ENCODE measurements at places on chromosomes 11 and 22.
A peak's percentile ranks its signal among the peaks of the same experiment; 100 is the strongest.

DNA sequence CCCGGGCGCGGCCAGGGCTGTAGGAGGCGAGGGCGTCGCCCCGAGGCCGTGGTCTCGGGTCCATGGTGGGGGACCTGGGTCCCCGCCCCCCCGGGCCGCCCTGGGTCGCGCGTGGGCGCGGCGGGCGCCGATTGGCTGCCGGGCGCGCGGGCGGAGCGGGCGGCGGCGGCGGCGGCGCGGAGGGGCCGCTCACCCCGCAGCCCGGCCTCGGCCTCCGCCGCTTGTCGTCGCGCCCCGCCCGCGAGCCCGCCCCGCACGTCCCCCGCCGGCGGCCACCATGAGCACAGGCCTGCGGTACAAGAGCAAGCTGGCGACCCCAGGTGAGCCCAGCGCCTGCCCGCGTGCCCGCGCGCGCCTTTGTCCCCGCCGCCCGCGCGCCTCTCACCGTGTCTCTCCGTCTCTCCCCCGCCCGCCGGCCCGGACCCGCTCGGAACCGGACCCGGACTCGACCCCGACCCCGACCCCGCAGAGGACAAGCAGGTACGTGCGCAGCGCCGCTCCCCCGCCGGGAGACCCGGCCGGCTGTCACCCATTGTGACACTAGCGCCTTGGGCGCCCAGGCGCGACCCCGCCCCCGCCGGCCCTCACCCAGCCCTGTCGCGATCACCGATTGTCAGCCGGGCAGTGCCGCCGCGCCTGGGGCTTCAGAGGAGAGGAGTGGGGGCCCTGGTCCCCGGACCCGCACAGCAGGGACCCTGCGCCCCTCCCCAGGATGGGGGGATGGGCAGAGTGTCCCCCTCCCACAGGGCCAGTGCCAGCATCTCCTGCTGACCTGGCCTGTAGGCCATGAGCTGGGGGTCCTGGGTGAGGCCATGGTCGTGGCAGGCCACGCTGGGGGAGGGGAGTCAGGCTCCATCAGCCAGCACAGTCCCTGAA, at the start of gene SEPTIN5:
Gene SEPTIN5 (plus strand): TSS at position 192 of the 876 bp plus-strand sequence. CDS start 86 bp downstream, at position 278.
- no peak for DNase-seq

DNA sequence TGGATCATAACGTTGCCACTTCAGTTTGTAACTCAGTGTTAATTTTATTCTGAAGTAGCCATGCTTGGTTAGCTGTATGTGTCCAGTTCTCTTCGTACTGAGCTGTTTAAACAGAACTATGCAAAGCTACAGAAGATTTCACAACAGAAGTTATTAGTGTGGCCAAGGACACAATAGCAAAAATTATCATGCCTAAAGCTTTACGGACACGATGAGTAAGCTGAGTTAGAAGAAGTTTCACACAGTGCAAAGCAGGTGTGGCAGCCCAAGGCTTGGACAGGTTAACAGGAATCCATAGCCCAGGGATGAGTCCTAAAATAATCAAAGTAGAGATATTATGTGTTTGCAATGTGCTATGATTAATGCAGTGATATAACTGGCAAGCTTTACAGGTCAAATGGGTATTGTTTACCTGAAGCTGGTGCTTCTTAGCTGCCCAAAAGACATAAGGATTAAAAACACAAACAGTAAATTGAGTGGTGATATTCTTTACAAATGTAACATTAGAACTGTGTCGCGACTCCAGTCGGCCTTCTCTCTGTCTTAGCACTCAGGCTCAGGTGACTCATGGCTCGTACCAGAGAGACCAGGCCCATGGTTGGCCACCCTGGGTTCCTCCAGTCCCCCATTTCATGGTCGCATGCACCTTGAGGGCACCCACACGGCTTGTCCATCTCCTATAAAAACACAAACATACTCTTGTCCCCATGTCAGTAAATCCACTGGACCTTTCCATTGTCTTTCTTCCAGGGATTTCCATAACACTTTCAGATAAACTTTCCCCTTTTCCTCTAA, 35.5 kb upstream of the NCAM1 start:
- no peak for DNase-seq

DNA sequence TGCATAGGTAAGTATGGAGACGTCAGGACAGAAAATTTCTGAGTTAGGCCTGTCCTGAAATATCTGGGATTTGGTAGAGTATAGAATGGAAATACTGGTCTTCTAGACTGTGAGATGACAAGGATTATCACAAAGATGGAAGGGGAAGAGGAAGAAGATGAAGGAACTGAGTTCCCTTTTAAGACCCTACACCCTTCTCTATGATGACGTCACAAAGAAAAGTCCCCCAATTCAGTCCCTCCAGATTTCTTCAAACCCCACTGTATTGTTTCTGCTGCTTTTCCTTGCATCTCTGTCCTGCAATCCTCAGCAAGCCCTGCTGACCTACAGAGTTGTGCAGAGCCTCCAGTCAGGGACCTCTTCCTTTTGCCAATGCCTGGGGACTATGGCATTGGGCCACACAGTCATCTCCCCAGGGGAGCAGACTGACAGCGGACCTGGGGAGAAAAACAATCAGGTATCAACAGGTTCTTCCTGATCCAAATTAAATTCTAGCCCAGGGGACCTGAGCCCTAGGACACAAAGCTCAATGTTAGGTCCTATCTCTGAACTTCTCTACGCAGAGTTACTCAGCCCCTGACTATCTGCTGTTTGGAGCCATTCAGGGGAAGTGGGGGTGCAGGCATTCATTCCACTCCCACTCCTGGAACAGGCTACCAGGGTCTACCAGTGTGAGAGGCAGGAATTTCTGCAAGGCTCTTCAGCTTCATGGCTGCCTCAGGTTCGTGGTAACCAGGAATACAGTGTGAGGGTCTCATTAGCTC, 49.2 kb upstream of the POU2AF1 start:
- DNase-seq: no peak

- DNase-seq: no peak
Observed at GRCh38 chr11:44162662-44163061, 67.2 kb downstream of the EXT2 start.

- no peak for DNase-seq
Observed at GRCh38 chr11:19952116-19952605, 208.1 kb downstream of the DBX1 start.

DNA sequence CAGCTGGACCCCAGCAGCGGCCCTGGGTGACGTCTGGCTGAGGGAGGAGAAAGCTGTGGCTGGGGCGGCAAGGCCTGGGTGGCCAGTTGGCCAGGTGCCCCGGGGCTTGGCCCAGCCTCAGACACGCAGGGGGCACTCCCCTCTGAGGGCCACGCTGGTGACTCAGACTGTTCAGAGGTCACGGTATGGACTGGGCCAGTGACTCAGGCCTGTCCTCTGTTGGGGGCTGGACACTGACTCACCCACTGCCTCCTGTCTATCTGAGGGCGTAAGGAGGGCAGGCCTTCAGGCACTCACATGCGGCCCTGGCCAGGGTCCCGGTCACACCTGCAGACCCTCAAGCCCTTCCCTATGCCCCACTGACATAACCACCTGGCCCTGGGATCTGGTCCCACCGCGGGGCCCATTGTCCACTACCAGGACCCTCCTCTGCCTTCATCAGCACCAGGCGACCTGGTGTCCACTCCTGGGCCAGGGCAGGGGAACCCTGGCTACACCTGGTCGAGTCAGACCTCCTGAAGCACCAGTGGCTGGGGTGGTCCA, 3.7 kb upstream of the MUC5AC start:
- DNase-seq: peak; percentile 13

DNA sequence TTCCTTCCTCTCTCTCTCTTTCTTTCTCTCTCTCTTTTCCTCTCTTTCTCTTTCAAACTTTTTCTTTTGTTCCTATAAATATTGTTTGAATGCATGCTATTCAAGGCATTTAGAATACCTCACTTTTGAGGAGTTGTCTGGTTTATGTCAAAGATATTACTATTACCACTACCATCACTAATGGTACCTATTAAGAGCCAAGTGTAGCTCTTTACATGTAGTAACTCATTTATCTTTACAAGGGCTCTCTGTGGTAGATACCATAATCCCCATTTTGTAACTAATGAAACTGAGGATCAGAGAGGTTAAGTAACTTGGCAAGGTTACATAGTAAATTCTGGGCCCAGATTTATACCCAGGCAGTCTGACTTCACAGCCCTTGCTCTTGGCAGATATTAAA, 116.0 kb downstream of the CSTPP1 start:
- DNase-seq: no peak

- no peak for DNase-seq
Observed at GRCh38 chr11:13276454-13276831, 1.1 kb upstream of the BMAL1 start.
